A673 (cell line): ENCODE measurements at places on chromosomes 7 and 10. TPM values are rescaled to one million over a fixed set of nuclear protein-coding genes. Genes with fewer than 3 reads are reported as not detected.
A peak's percentile ranks its signal among the peaks of the same experiment; 100 is the strongest.

- DNase-seq = no peak
These were observed 106.7 kb upstream of the ODAD2 start for GRCh38 chr10:28105561-28105960.

GRCh38 chr10:129035052-129035827 lies 431.8 kb upstream of the MGMT start:
- DNase-seq = peak; percentile 94

The RARRES2 gene
- total RNA-seq = not detected in 2 replicates

The ATOH7 gene
- not detected in 2 replicates for total RNA-seq

GRCh38 chr7:41705109-41705901 lies 2.4 kb upstream of the INHBA start:
- DNase-seq = peak; percentile 86

DNA sequence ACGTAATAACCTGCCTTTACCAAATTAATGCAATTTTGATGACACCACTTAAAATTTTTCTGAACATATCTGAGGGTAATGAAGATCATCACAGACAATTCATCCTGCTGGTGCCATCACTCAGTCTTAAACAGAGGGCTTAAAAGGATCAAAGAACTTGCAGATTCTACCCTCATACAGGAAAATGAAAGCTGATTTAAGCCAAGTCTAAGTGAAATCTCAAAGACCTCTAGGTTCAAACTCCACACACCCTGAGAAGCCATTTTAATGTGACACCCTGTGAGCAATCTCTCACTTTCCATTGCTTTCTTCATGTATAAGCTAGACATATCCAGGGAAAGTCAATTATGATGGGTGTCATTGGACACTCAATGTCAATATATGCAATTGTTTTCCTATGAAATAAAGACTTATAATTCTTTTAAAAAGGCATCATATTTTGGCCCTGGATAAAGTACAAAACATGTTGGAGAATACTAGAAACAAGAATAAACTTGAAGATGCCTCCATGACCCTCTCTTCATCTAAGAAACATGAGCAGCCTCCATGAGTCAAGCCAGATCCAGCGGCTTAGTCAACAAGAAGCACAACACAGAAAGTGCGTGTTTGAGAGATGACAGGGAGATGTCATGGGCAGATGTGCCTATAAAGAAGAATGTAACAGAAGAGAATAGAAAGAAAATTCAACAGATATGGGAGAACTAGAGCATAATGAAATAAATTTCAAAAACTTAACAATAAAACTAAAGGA lies 291.9 kb downstream of the PARD3 start:
- no peak for DNase-seq

DNA sequence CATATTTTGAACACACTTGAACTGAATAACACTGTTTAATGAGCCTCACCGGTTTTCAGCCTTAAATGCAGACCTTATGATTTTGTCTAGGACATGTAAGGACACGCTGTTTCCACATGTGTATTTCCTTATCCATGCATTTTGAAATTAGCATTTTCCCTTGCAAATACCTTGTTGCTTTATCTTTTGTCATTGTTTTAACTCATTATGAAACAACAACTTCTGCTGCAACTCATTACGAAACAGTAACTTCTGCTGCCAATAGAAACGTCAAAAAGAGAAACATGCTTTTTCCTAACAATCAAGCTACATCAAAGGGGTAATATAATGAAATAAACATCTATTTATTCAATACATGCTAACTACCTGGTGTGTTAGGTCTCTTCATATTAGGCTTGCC lies 322.0 kb downstream of the AGMO start:
- DNase-seq = no peak

- DNase-seq = peak; percentile 53
These were observed 72.6 kb downstream of the FAM53B start for GRCh38 chr10:124671486-124672075.

GRCh38 chr10:5033061-5033778 lies 29.6 kb upstream of the AKR1C2 start:
- DNase-seq = no peak

DNA sequence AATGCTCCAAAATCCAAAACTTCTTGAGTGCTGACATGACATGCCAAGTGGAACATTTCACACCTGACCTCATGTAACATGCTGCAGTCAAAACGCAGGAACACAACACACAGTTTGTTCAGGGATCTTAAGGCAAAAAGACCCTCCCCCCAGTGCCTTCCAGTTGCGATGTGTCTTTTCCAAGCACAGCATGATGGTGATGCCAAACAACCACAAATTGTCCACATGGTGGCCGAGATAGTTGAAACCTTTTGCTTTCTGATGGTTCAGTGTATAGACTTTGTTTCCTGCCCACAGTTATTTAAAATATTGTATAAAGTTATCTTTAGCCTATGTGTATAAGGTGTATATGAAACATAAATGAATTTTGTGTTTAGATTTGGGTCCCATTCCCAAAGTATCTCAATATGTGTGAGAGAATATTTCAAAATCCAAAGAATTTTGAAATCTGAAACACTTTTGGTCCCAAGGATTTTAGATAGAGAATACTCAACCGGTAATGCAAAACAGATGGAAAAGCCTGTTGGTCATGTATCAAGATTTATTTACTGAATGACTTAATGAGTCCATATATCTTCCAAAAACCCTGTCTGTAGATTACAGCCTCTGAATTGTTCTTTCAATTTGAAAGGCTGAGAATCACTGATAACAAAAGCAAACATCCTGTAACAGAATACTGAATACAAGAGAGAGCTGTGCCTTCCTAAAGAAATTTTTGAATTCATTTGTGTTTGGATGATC lies 93.4 kb upstream of the OIT3 start:
- DNase-seq = peak; percentile 67

GRCh38 chr10:77513781-77514331 lies 123.8 kb downstream of the KCNMA1 start:
- DNase-seq = no peak

DNA sequence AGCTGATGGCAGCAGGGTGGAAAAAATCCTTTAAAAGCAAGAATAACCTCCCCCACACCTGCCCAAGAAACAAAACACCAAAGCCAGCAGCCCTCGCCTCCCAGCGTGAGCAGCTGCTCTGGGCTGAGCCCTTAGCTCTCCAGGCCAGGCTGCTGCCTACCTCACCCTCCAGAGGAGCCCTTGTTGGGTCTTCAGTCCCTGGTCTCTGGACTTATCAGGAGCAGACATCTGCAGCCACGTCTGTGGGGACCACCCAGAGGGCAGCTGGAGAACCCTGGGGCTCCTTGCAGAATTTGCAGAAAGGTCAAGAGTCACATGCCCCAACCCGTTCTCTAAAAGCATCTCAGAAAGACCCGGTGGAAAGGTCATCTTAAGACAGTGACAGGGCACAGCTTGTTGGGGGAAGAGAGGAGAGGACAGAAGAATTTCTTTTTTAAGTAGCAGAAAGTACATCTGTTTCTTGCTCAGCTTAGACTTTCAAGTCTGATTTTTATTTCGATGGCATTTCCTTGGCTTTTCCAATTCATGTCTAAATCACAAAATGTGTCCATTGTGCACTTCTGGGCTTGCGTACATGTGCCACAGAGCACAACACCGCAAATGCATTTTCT lies 425.7 kb upstream of the NFE2L3 start:
- DNase-seq = no peak

DNA sequence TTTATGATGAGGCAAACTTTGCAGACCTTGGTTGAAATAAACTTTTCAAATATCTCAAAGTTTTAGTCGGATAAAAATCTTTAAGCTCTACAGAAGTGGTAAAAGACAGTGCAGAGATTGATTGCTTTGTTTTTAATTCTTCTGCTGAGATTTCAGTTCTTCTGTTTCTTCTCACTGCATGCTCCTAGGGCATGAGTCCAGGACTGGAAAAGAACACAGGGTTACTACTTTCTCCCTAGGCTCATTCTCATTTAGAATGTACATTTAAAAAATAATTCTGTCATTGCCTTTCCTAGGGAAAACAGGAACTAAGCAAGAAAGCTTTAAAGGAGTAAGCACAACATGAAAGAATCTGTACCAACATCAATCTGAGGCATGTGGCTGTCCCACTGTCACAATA lies 256.7 kb upstream of the DGKB start:
- no peak for DNase-seq

The CALML3 gene
- not detected in 2 replicates for total RNA-seq

GRCh38 chr7:55050281-55050680 lies 31.5 kb downstream of the EGFR start:
- no peak for DNase-seq
